ENCODE measurements at places on chromosomes 2 and 18. TPM values are rescaled to one million over a fixed set of nuclear protein-coding genes. Genes with fewer than 3 reads are reported as not detected.

- no peaks in the 10 kb centered on the region for H3K27me3 ChIP-seq
- DNase-seq: no peak
- H3K27ac ChIP-seq: no peak overlapping the region
- H3K4me1 ChIP-seq: no peaks in the 10 kb centered on the region
Observed at GRCh38 chr2:82527124-82527523, 1932.0 kb downstream of the SUCLG1 start.

GRCh38 chr2:48469731-48470130 is 60.2 kb upstream of the STON1 start:
- H3K36me3 ChIP-seq: peaks cover 50% of the 10 kb centered on the region
- H3K4me3 ChIP-seq: no peak overlapping the region
- H3K4me1 ChIP-seq: no peaks in the 10 kb centered on the region

GRCh38 chr18:33184175-33184574 is 256.3 kb downstream of the CCDC178 start:
- no peaks in the 10 kb centered on the region for H3K27me3 ChIP-seq
- no peak overlapping the region for H3K27ac ChIP-seq
- DNase-seq: no peak
- H3K4me1 ChIP-seq: no peaks in the 10 kb centered on the region
- no peak overlapping the region for H3K4me3 ChIP-seq

DNA sequence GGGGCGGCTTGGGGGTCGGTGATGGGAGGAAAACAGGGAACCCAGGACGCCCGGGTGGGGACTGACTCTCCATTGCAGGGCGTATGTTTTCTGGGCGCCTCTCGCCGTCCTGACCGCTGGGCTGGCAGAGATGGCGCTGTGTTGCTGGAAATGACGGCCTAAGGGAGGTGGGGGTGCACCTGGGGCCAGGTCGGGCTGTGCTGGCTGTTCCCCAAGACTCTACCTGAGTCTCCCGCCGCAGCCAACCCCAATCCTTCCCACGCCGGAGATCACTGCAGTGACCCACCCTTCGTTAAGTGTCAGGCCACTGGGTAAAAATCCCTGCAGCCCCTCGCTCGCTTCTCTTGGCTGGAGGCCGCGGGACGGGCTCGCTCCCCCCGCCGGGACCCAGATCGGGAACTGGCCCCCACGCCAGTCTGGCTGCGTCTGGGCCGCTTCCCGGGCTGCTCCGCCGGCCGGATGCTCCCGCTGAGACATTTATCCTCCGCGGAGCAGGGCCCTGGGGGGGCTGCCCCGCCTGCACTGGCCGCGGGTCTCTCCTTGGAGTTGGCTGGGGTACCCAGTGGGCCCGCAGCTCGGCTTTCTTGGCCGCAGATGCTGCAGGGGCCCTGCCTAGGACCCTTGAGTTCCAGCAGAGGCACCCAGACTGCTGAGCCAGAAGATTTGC is 7.8 kb upstream of the ARMC9 start:
- DNase-seq: peak; percentile 90
- no peaks in the 10 kb centered on the region for H3K27me3 ChIP-seq
- H3K27ac ChIP-seq: peak overlapping the region; percentile 96
- peak overlapping the region; percentile 52 for H3K4me3 ChIP-seq
- H3K4me1 ChIP-seq: peaks cover 24% of the 10 kb centered on the region
- no peaks in the 10 kb centered on the region for H3K36me3 ChIP-seq

- H3K27ac ChIP-seq: no peak overlapping the region
- H3K4me1 ChIP-seq: no peaks in the 10 kb centered on the region
- no peak for DNase-seq
- no peaks in the 10 kb centered on the region for H3K27me3 ChIP-seq
- no peaks in the 10 kb centered on the region for H3K36me3 ChIP-seq
Observed at GRCh38 chr2:6412533-6413091, 453.1 kb downstream of the CMPK2 start.

HYCC2 gene
- 2.1 TPM for total RNA-seq
